ENCODE measurements at places on chromosomes 2 and 18.

GRCh38 chr18:55866886-55867285, 278.9 kb upstream of the TCF4 start:
- DNase-seq: no peak

- DNase-seq: no peak
Observed at GRCh38 chr18:361941-362310, 94.1 kb upstream of the THOC1 start.

- DNase-seq: no peak
Observed at GRCh38 chr2:63124218-63124617, 73.6 kb downstream of the OTX1 start.

DNA sequence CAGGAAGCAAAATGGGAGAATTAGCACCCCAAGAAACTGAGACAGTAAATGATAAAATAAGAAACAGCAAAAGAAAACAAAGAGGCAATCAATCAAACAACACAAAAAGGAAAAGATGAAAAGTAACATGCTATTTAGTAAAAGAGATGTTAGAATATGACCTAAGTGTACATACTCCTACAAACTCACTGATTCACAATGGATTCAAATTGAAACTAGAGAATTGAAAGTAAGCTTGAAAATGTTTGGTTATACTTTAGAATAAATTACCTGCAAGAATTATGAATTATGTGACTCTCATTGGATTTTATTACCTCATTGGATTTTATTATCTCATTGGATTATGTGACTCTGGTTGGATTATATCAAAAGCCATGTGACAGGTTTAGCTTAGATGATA, 22.8 kb upstream of the CCNYL1 start:
- no peak for DNase-seq

GRCh38 chr2:165431014-165431413, 38.5 kb upstream of the CSRNP3 start:
- no peak for DNase-seq

DNA sequence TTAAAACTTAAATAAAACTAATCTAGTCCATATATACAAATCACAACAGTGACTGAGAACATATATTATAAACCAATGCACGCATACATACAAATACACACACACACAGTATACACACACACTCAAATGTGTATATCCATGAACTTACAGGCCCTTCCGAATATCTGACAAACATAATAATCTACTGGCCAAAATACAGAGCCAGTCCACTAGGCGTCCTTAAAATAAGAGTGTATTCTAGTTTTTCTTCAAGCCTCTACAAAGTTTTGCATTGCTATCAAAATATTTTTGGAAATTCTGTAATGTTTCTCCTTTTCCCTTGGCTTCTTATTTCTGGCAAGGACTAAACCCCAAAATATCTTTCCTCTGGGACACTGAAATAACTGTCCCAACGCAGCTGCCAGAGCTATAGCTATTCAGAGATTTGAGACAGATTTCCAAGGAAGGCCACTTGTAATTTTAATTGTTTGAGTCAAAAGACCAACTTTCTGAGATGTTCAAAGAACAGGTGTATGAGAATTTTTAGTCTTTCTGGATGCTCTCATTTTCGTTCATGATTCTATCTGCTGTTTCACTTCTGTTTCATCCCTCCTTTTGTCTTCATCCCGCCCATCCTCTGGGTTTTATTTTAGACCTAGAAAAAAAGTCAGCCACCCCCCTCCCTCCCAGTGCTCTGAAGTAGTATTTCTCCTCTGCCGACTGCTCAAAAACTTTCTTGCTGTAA, 24.1 kb upstream of the SP3 start:
- DNase-seq: no peak

- no peak for DNase-seq
Observed at GRCh38 chr2:62966991-62967390, 83.6 kb upstream of the OTX1 start.

GRCh38 chr2:23404426-23404825, 19.4 kb downstream of the KLHL29 start:
- DNase-seq: no peak

DNA sequence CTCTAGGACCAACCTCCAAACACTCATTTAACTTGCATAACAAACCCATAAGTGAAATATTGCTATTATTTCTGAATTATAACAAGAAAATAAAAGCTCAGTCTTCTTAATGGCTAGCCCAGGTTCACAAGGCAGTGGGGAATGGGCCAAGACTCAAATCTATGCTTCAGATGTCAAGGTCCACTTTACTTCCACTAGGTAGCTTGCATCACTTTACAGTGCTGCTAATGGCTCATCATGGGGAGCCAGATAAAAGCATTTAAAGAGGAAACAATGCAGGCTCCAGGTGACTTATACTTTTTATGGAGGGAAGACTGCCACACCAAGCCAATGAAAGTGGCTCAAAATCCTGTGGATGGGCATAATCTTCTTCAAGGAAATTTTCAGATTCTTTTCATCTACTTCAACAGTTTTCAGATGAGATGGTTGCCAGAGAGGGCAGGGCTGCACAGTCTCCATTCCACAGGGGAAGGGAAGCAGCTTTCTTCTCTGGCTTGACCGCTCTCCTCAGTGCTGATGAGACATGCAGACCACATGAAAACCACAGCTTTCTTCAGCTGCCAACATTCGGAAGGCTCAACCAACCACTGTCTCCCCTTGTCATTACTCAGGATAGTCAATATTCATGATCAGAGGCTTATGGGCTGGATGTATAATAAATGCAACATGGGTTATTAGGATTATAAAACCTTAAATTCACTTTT, 361.9 kb upstream of the MEX3C start:
- no peak for DNase-seq

- no peak for DNase-seq
Observed at GRCh38 chr18:54995421-54996143, 36.3 kb upstream of the CCDC68 start.

- DNase-seq: no peak
Observed at GRCh38 chr2:220775856-220776488, 796.1 kb downstream of the EPHA4 start.

GRCh38 chr2:233088972-233089345, 28.8 kb downstream of the INPP5D start:
- no peak for DNase-seq

- DNase-seq: no peak
Observed at GRCh38 chr2:20467789-20468548, 21.1 kb downstream of the RHOB start.

DNA sequence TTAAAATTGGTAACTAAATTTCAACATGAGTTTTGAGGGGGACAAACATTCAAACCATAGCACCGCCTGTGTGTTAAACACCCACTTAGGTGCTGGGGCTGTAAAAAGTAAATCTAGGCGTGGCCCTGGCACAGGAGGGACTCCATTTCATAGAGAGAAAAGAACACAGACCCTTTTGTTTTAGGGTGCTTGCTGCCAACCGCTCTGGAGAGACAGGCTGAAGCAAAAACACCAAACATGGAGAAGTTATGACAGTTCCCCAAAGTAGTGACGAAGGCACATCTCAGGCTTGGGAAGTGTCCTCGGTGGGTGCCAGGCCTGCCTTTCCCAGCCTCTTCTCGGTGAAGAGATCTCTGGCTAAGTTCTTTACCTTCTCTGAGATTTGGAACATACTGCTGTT, 5.1 kb downstream of the ACTG2 start:
- no peak for DNase-seq

- DNase-seq: no peak
Observed at GRCh38 chr18:36693931-36694620, 134.7 kb downstream of the TPGS2 start.

Data from stimulated activated naive CD4-positive, alpha-beta T cell treated with Interleukin-2 at 50 U/mL for 16 hours (primary cell).